Suppressor macrophage treated with lipopolysaccharide for 1 hour (primary cell): ENCODE measurements at places on chromosomes 16 and 17.
A peak's percentile ranks its signal among the peaks of the same experiment; 100 is the strongest.

DNA sequence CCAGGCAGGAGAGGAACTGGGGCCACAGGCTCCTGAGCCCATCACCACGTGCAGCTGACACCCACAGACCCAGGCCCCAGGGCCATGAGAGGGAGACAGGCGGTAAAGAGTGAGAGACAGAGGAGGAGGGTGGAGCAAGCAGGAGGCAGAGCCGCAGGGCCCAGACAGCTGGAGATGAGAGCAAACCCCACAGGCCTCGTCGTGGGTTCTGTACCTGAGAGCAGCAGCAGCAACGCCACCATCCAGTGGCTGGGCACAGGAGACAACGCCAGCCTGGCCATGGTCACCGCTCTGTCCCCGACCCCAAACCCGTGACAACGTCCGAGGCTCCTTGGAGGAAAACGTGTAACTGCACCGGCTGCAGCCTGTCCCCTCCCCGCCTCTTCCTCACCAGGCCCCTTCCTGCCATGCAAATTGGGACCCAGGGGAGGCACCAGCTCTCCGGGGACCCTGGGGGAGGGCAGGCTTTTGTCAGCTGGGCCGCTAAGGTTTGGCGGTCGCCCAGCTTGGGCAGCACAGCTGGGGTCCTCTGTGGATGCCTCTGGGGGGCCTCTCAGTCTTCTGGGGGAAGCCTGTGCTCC is at the start of gene CD79B:
Gene CD79B, minus strand, starts transcription at position 351 of the 581 bp plus-strand sequence. Its CDS starts 70 bp downstream, at position 281.
- DNase-seq: peak; percentile 14

DNA sequence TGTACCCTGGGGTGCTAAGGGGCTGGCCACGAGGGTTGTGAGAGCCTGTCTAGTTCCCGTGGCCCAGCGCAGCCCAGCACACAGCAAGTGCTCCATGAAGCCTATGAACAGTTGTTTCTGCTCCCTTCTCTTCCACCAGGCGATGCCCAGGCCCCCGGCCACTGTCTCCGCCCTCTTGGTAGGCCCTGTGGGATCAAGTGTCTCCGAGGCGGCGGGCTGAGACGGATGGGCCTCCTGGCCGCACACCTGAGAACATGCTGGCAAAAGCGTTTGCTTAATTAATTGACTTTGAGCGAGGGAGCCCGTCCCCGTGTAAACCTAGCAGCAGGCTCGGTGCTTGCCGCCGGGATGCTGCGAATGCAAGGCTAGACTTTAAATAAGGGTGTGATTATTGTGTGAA is 129.7 kb upstream of the GSE1 start:
- no peak for DNase-seq

GRCh38 chr16:55047903-55048497 is 117.3 kb downstream of the IRX5 start:
- DNase-seq: no peak

DNA sequence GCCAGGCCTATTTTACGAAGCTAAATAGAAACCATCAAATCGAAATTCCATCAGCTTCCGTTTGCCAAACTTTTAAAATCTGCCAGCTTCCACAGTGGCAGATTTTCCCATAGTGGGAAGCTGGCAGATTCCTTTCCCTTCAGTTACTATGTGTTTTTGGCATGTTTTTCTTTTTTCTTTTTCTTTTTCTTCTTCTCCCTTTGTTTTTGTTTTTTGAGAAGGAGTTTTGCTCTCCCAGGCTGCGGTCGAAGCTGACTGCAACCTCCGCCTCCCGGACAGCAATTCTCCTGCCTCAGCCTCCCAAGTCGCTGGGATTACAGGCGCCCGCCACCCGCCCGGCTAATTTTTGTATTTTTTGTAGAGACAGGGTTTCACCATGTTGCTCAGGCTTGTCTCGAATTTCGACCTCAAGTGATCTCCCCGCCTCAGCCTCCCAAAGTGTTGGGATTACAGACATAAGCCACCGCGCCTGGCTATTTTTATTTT is 684 bp upstream of the CWC25 start:
- DNase-seq: no peak

- DNase-seq: no peak
Observed at GRCh38 chr16:73725156-73725555, 571.5 kb upstream of the PSMD7 start.

GRCh38 chr17:4877089-4877488 is 22.2 kb upstream of the C17orf107 start:
- DNase-seq: no peak

GRCh38 chr16:85497622-85498314 is 115.4 kb upstream of the GSE1 start:
- DNase-seq: no peak

DNA sequence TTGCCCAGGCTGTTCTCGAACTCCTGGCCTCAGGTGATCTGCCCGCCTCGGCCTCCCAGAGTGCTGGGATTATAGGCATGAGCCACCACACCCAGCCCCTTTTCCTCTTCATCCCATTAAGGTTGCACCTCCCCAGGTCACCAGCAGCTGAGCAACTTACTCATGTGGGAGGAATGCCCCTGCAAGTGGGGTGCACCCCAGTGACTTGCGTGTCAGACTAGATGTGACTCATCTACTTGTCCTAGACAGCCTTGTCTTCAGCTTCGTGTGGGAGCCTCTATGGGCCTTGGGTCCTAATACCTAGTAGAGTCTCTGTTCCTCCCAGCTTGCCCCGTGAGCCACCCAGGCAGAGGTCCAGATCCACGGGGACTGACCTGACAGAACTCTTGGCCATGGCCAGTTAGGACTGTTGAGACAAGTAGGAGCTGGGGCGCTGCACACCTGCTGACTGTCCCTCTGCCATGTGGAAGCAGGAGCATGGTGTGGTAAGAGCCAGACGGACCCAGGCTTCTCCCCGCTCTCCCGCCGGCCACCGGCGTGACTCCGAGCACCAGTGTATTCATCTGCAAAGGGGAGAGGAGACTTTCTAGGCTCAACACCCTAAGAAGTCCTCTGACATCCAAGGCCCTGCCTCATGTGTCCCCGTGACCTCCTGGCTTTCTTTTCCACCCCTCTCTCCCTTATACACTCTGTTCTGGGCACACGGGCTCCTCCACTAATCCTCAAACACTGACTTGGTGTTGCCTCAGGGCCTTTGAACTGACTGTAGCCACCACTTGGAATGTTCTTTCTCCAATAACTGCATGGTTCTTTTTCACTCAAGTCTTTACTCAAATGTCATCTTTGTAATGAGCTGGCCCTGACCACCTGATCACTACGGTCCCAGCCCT is 11.6 kb upstream of the CBX4 start:
- DNase-seq: peak; percentile 85

GRCh38 chr17:75521951-75522727 is 3.4 kb upstream of the LLGL2 start:
- peak; percentile 13 for DNase-seq

DNA sequence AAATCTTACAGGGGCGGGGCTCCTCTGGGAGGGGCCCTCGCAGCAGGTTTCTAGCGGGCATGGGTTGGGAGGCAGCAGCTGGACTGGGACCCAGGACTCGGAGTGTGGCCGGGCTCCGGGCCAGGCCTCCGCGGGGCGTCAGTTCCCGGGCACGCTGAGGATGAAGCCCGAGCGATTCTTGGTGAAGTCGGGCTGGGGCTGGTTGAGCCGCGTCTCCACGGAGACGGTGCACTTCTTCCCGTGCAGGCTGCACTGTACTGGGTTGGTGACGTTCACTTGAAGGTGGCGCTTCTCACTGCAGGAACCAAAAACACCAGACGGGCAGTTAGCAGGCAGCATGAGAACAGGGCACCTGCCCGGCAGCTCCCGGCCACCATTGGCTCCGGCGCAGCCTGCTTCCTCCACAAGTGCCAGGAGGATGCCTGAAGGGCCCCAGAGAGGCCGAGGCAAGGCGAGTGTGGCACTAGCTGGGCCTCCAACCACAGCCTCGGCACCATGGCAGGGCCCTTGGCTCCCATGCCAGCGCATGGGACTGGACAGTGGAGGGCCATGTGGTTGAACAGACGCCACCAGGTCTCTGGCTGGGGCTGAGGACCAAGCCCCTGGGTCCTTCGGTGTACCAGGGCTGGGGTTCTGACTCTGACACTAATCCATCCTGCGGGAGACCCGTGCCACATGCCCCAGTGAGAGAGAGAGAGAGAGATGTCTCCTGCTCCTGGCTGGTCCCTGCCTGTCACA is 8.0 kb downstream of the CDK5R1 start:
- DNase-seq: no peak

GRCh38 chr17:56604691-56605290 is 11.3 kb downstream of the NOG start:
- DNase-seq: no peak

- DNase-seq: no peak
Observed at GRCh38 chr17:51741458-51741857, 417.1 kb downstream of the CA10 start.

- no peak for DNase-seq
Observed at GRCh38 chr16:23863511-23864422, 28.0 kb downstream of the PRKCB start.

- no peak for DNase-seq
Observed at GRCh38 chr17:20284022-20284421, 183.3 kb downstream of the LGALS9B start.

- no peak for DNase-seq
Observed at GRCh38 chr17:4009186-4009785, 45.0 kb upstream of the ATP2A3 start.

DNA sequence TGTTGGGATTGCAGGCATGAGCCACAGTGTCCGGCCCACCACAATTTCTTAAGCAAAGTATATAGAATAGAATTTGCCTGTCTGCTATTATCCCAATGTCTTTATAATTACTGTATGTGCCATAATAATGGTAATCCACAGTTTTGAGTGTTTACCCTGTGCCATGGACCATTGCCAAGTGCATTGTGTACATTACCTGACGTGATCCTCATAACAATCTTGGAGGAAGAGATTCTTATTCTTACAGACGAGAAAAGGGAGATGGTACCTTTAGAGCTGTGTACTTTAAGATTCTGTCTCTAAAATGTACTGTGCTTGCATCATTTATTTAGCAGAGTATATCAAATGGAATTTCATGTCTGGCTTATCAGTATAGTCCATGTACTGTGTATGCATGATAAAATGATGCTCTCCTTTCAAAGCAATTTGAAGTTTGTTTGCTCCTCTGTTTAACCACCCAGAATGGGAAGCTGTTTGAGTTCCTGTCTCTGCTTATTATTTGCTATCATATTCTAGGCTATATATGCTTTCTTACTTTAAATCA is 13.8 kb upstream of the CDR2 start:
- no peak for DNase-seq

- DNase-seq: peak; percentile 69
Observed at GRCh38 chr16:17345043-17345442, 125.7 kb downstream of the XYLT1 start.

- no peak for DNase-seq
Observed at GRCh38 chr17:45848405-45848804, 3.7 kb downstream of the SPPL2C start.

DNA sequence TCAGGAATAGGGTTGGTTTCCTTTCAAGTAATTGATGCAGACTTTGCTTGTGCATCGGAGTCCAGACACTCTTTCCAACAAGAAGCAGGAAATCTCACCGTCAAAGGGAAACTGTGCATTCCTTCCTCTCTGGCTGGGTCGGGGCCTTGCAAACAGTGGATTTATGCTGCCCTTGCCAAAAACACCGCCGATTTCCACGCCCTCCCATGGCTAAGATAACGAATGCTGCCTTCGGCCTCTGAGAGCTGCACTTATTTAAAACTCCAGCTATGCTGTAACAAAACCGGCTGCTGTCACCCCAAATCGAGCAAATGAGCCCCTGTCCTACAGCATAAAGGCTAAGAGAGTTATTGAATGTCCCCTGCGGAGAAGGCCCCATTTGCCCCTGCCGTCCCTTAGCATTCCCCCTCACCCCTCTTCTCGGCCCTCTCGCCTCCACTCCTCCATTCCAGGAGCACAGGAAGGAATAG is 275.5 kb upstream of the IRX5 start:
- DNase-seq: no peak

DNA sequence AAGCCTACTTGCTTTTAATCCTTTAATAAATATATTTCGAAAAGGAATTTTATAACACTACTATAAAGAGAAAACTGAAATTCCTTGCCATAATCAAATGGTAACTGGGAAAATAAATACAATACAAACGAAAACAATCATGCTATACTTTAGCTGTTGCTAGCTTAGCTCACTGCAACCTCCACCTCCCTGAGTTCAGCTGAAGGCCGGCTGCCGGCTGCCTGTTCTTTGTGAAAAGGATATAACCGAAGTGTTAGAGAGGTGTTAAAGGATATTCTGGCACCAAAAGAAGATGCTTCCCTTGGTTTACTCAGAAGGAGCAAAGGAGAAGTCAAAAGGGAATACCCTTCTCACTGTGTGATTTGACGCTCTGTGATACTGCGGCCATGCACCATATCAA is 108.5 kb downstream of the CACNG3 start:
- no peak for DNase-seq

- no peak for DNase-seq
Observed at GRCh38 chr17:82042649-82043048, 5.2 kb upstream of the DCXR start.

- DNase-seq: no peak
Observed at GRCh38 chr17:80319999-80320344, 59.3 kb downstream of the RNF213 start.

DNA sequence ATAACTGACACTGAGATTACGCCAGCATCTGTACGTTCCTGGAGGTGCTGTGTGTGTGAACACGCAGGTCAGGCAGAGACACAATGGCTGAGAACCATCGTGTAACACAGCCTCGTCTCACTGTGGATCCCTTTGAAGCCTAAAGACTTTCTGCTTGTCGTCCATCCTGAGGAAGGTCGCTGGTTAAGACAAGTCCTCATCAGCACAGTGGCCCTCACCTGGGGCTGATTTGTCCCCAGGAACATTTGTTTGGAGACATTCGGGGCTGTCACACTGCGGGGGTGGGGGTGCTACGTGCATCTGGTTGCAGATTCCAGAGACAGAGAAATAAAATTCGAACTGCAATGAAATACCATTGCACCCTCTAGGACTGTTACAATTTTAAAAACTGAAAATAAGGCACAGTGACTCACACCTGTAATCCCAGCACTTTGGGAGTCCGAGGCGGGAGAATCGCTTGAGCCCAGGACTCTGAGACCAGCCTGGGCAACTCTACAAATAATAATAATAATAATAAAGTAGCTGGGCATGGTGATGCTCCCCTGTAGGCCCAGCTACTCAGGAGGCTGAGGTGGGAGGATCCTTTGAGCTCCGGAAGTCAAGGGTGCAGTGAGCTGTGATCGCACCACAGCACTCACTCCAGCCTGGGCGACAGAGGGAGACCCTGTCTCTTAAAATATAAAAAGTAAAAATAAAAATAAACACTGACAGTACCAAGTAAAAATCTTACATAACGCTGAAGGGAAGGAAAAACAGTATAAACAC is 112.0 kb upstream of the METRNL start:
- no peak for DNase-seq

GRCh38 chr17:34171245-34171818 is 83.8 kb upstream of the CCL2 start:
- DNase-seq: peak; percentile 84
